NCI-H146 (cell line): ENCODE measurements at places on chromosomes 11 and 22.

GRCh38 chr11:122848186-122848585, 9.9 kb downstream of the CRTAM start:
- DNase-seq = no peak

GRCh38 chr11:66316849-66317251, at the start of gene CD248:
Gene CD248, minus strand, starts transcription at chr11:66317044. Its CDS starts 17 bp downstream, at chr11:66317027.
- DNase-seq = peak; percentile 38

DNA sequence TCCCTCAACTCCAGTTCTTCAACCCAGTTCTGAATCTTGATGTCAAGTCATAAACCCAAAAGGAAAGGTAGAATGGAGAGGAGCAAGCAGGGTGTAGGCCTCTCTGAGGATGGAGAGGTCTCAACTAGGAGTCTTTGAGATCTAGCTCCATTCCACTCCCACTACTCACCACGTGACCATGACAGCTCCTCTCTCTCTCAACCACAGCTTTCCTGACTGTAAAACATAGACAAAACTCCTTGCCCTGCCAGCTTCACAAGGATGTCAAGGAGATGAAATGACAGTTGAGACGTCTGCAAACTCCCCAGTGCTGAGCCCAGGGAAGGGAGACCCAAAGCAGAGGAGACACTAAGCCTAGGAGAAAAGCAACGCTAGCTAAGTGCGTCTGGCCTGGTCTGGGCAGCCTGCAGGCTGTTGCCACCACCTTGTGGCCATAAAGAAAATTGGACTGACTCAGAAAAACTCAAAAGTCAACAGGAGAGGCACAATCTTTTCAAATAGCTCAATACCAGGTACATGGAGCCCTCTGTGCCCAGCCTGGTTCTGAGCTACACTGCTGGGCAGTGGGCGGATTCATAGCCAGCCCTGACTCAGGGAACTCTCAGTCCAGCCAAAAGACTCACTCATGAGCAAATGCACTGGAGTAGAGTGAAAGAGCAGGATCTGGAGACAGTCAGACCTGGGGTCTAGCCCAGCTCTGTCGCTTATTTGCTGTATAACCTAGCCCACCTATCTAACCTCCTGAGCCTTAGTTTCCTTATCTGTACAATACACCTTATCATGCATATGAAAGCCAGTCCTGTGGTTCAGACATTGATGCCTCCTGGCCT, 3.4 kb downstream of the CLPB start:
- DNase-seq = peak; percentile 37

DNA sequence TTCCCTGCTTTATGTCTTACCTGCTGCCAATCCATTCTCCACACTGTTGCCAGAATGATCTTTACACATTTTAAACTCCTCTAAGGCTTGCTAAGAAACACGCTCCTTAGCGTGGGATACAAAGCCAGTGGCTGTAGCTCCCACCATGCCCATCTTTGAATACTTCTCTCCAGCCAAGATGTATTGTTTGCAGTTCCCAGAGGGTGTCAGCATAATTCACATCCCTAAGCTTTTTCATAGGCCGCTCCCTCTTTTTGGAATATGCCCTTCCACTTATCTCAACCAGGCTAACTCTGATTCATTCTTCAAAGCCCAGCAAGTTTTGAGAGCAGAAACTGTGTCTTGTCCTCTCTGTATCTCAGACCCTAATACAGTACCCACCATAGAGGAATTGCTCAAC, 8.1 kb upstream of the UPK2 start:
- no peak for DNase-seq

DNA sequence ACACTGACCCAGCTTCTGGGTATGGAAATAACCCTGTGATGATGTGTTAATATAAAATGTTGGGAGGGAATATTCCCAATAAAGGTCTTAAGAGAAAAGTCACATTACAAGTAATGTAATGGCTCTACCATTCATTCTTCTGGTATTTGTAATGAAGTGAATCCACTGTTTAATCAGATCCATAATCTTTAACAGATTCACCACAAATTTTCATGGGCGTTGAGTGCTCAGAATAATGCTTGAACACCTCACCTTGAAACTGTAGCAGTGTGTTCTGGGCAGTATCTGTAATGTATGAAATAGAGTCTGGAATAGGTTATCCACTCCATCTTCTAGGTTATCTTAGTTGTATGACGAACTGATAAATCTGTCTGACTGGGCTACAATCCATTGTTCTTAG, 26.6 kb upstream of the CRTAM start:
- no peak for DNase-seq

- no peak for DNase-seq
These were observed 61.6 kb downstream of the MORC2 start for GRCh38 chr22:30906946-30907345.

GRCh38 chr11:46212720-46213119, 64.7 kb upstream of the CREB3L1 start:
- no peak for DNase-seq

DNA sequence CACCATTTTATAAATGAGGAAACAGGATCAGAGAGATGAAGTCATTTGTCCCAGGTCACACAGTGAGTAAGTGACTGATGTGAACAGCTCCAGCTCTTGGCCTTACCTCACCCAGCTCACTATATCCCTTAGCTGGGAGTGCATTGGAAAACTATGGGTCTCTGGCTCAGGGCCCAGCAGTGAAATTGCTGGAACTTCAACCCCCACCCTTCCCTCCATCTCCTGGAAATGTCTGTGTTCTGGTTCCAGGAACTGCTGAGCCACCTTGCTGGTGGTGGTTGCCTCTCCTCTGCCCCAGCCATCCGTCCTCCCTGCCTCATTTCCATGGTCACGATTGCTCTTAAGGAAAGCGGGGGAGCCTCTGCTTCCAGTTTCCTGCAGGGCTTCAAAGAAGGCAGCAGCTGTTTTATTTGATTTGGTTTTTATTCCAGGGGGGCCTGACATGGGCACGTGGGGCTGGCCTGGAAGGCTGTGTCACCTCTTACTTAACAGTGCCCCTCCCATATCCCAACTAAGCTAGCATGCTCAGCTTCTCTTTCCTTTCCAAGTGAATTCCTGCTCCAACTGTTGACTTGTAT, 46.2 kb upstream of the CSTF3 start:
- peak; percentile 13 for DNase-seq

DNA sequence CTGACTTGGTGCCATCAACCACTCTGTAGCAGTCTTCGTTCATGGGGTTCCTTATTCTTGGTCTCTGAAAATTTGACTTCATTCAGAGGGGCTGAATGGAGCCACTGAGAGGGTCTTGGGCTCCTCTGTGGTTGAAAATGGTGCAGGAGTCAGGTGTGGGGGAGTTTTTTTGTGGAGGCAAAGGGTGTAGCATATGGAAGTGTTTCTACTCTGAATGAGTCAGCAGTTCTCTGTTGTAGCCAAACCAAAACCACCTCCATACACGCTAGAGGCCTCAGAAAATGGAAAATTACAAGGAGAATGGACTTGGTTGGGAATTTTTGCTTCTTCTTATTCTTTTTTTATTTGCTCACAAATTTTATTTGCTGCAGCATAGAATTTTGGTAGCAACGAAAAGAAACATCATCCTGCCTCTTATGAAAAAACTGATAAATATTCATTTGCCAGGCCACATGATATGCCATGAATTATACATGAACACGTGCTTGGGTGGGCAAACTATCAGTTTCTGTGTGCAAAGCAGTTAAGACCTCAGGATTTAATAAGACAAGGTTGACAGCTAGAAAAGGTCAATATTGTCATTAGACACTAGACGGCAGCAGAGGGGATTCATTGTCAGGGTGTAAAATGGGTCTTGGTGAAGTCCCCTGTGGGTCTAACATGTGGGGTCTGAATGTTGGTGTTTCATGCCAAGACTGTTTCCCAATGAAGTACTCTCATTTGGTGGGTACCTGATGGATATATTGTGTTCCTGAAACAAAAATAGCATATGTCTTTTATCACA, 111.7 kb downstream of the MYO18B start:
- peak; percentile 70 for DNase-seq

GRCh38 chr22:48940266-48941032, 887.2 kb downstream of the BRD1 start:
- DNase-seq = no peak

- peak; percentile 69 for DNase-seq
These were observed 4.9 kb upstream of the NUDT8 start for GRCh38 chr11:67634366-67635230.

DNA sequence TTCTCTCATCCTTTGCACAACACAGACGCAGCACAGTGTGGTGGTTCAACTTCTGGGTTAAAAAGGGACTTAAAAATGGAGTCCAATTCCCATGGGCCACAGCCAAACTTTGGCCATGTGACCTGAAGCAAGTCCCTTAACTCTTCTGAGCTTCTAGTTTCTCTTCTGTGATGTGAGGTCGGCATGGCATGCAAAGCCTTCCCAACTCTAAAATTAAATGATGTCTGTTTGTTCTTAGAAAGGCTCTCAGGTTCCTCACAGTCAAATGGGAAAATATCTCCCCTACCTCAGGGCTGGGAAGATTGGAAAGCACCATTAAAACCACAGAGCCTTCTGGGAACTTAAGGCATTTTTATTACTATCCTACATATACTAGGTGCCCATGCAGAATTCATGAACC, 38.8 kb downstream of the LGR4 start:
- no peak for DNase-seq

DNA sequence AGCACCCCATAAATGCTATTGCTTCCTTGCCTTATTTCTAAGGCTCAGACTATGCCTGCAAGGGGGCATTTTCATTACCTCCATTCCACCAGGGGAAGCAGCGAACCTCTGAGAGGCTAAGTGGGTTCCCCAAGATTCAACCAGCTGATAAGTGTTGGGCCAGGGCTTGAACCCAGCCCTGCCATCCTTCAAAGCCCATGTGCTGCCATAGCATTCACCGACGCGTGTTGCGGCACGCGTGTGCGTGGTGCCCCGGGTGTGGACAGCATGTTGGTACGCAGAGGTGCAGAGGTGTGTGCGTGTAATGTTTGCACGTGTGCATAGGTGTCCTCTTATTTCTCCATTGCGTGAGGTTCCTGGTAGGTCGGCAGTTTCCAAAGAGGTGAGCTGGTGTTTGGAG, 66.0 kb upstream of the PPARA start:
- no peak for DNase-seq

- DNase-seq = no peak
These were observed 15.3 kb upstream of the PICK1 start for GRCh38 chr22:38041760-38042487.

DNA sequence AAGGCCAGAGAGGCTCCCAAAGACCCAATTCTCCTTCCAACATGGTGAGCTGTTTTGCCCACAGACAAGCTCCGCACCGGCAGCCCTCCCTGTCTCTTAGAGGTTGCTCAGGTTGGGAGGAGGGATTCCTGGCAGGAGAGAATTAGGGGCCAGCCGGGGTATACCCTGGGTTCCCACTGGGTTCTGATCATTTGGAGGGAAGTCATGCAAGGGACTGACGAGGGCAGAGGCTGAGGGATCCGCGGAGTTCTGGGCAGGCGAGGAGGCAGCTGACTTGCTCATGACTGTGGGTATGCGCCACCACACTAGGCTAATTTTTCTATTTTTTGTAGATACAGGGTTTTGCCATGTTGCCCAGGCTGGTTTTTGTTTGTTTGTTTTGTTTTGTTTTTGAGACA, 4.6 kb downstream of the ST3GAL4 start:
- no peak for DNase-seq

- DNase-seq = no peak
These were observed 362.4 kb downstream of the JRKL start for GRCh38 chr11:96752221-96752620.

- no peak for DNase-seq
These were observed 4.9 kb downstream of the PPP1CA start for GRCh38 chr11:67396587-67397389.

- DNase-seq = no peak
These were observed 37.8 kb upstream of the NAV2 start for GRCh38 chr11:19674836-19675235.

- no peak for DNase-seq
These were observed 16.9 kb upstream of the WNT7B start for GRCh38 chr22:45993841-45994240.

DNA sequence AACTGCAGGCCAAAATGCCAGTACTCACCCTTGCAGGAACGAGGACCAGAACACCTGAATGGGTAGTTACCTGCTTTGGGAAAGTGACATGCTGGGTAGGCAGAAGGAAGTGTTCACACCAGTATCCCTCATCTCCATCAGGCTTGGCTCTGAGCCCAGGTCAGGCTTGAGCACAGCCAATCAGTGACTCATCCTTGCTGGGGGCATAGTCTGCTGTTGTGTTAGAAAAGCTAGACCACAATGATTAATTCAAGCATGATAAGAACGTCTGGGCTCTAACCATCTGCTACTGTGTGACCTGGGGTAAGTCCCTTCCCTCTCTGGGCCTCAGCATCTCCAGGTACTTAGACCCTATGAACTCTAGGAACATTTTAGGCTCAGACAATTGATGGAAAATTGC, 450.4 kb downstream of the MIAT start:
- DNase-seq = no peak

GRCh38 chr11:13286279-13286821, 8.8 kb downstream of the BMAL1 start:
- DNase-seq = no peak

DNA sequence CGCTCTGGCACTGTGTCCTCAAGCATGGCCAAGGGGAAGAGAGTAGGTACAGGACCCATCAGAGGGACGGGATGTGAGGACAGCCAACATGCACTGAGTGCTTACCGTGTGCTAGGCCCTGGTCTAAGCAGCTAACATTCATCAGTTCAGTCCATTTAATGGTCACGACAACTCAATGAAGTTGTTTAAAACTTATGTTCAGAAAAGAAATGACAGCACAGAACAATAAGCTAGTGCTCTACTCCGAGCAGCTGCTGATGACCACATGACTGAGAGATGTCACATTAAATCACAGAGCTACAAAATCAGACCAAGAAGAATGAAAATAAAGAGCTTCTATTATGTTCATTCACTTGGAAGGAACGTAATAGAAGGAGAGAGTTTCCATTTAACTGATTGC, 26.3 kb downstream of the PRDM10 start:
- no peak for DNase-seq

- DNase-seq = peak; percentile 46
These were observed 41.8 kb upstream of the AMPD3 start for GRCh38 chr11:10413268-10413667.

GRCh38 chr11:27701355-27702105, 1.3 kb upstream of the BDNF start:
- DNase-seq = peak; percentile 4

DNA sequence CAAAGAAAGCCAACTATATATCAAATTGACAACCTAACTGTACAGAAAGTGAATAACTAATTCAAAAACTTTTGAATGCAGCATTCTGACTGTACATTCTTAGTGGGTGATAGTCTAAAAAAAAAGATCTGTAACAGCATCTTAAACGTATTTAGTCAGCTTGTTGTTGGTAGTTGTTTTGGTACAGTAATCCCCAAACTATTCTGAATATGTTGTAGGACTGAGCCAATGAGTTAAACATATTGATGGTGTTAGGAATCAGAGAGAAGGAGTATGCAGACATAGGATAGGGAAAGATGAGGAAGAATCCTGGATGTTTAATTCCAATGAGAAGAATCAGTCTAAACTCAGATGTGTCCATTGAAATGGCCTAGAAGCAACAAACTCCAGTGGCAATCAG, 41.9 kb upstream of the KIRREL3 start:
- no peak for DNase-seq

GRCh38 chr22:45451972-45452371, 38.5 kb downstream of the RIBC2 start:
- DNase-seq = no peak

- no peak for DNase-seq
These were observed 24.2 kb downstream of the MRTFA start for GRCh38 chr22:40612291-40612751.

- no peak for DNase-seq
These were observed 8.0 kb downstream of the DENND6B start for GRCh38 chr22:50318698-50319411.

- DNase-seq = no peak
These were observed 60.8 kb upstream of the POU2AF1 start for GRCh38 chr11:111439901-111440300.

GRCh38 chr11:37968148-37968547, 1370.1 kb upstream of the RAG2 start:
- DNase-seq = no peak
